ENCODE measurements at places on chromosomes 2 and 18.
A peak's percentile ranks its signal among the peaks of the same experiment; 100 is the strongest.

- no peak for DNase-seq
Observed at GRCh38 chr2:164688896-164689419, 67.7 kb upstream of the GRB14 start.

- DNase-seq = no peak
Observed at GRCh38 chr2:45739796-45740485, 88.5 kb downstream of the PRKCE start.

GRCh38 chr2:102258025-102258385, 53.4 kb upstream of the IL1RL1 start:
- DNase-seq = no peak

DNA sequence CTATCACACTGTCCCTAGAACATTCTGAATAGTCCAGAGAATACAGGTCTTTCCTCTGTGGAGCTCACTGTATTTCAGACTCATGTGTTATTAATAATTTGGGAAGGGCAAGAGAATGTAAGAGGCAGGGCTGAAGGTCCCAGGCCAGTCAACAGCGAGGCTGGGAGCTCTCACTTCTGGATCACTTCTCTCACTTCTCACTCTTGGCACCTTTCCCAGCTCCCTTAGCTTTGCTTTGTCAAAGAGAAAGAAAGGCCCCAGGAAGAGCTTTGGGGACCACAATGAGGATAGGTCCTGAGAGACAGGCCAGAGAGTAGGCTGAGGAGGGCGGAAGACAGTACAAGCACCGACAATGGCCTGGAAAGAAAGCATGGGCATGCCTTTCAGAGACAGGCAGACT, 11.2 kb downstream of the EFR3B start:
- no peak for DNase-seq

- no peak for DNase-seq
Observed at GRCh38 chr18:55863391-55863706, 275.4 kb upstream of the TCF4 start.

DNA sequence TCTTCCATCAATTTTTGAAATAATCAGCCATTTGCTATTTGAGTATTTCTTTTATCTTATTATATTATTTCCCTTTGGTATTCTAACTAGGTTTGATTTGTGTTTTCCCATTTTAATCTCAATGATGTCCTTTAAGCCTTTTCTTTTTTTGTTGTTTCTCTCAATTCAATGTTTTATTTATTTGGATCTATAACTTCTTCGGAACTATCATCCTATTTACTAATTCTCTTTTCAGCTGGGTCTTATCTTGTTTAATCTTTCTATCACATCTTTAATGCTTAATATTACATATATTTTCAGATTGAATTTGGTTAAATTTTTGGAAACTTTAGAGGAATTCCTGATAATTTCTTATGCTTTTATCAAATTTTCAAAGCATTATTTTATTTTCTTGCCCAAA, 448.3 kb downstream of the SOX11 start:
- DNase-seq = no peak

- no peak for DNase-seq
Observed at GRCh38 chr2:167249197-167249596, 360.9 kb downstream of the XIRP2 start.

DNA sequence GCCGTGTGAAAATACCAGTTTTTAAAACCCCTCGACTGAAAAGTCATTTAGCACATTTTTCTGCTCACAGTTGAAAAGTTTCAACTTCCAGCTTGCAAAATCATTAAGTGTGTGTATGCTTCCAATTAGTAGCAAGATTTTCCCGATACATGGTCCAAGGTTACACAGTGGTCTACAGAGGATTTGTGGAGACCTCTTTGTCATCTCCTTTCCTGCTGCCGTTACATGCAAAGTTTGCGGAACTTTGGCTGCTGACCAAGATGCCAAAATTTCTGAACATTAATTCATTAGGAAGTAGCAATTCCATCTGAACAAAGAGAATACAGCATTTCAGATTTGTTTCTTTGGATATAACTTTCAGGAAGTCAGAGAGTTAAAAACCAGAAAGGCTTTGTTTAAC, 474.6 kb downstream of the PLCL1 start:
- DNase-seq = no peak

GRCh38 chr2:150292807-150293206, 194.7 kb downstream of the RND3 start:
- no peak for DNase-seq

DNA sequence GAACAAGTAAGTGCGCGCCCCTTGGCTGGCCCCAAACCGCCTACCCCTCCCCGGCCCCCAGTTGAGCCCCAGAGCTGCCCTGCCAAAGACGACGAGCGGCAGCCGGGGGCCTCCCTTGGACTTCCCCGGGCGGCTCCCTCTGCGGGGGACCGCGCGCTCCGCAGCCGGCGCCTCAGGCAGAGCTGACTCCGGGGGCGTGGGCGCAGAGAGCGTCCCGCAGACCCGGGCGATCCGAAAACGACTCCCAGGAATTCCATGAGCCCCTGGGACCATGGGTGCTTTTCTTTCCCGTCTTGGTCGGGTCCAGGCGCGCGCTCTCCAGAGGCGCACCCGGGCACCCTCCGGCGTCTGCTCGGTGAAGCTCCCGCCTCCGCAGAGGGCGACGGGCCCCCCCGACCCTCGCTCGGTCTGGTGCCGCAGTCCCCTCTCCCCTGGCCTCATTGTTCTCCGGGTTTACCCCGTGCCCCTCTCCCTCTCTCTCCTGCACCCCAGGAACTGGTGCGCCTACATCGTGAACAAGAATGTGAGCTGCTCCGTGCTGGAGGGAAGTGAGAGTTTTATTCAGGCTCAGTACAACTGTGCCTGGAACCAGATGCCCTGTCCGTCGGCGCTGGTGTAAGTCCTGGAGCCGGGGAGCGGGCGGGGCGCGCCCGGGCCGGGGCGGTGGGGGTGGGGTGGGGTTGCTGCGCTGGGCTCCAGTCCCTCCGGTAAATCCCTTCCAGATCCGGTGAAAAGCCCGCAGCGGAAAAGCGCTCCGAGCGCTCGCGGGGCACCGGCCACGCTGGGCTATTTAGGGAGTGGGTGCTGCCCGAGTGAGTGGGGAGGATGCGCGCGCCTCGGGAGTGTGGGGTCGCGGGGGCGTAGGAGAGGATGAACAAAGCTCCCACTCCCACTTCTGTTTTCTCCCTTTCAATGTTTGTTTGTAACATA, 776 bp downstream of the EMILIN2 start:
- no peak for DNase-seq

DNA sequence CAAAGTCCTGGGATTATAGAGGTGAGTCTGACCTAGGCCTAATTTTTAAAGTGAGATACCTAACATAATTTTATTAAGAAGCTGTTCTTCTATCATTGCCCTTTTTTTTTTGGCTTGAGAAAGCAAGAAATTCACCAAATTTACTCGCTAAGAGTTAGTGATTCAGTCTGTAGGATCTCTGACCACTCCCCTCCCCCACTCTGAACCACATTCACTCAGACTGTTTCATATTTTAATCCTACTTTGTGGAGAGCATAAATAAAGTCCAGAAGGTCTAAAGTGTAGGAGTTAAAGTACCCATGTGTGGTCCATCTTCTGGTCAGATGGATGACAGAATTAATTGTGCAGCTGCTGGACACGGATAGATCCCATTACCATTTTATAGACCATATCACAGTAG, 115.8 kb upstream of the MGAT5 start:
- no peak for DNase-seq

DNA sequence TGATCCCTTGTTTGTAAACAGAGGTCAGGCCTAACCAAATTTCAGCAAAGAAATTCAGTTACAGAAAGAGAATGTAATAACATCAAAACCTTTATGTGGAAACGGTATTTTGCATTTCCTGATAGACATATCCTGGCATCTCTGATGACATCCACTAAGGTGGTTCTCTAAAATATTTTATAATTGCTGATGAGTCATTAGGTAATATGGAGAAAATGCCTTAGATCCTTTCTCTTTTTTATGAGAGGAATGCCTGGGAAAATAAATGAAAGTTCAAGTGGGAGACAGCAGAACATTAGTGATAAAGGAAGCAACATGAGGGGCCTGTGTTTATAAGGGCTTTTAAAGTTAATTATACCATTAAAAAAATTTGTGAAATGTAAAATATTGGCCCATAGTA, 72.6 kb downstream of the PLCL1 start:
- DNase-seq = no peak

GRCh38 chr2:117137371-117137770, 677.1 kb upstream of the DDX18 start:
- DNase-seq = no peak

GRCh38 chr2:240326246-240326645, 109.2 kb upstream of the GPC1 start:
- no peak for DNase-seq

DNA sequence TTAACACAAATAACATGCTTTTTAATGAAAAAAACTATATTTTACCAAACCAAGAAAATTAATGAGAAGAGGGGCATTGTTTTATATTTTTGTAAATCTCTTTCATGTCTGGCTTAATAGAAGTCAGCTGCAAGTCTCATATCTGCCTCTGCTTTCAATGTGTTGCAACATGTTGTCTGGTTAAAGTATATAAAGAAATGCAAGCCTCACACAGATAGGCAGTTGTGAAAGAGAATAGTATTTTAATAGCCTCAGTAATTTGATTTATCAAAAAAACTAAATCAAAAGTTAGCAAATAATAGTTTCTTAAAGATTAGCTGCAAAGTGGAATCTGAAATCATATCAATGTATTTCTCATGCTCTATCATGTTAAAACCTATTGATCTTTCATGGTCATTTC, 52.9 kb upstream of the NCOA1 start:
- no peak for DNase-seq

DNA sequence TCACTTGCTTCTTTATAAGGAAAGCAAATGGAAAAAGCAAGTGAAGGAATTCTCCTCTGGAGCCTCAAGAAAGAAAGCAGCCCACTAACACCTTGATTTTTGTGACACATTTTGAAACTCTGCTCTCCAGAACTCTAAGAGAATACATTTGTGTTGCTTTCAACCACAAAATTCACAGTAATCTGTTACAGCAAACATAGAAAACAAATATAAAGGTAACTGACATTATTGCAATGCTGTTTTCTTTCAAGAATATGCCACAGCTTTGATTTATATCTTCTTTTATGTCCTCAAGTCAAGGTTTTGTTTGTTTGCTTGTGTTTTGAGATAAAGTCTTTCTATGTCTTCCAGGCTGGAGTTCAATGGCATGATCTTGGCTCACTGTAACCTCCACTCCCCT, 103.1 kb upstream of the FIGN start:
- DNase-seq = no peak

DNA sequence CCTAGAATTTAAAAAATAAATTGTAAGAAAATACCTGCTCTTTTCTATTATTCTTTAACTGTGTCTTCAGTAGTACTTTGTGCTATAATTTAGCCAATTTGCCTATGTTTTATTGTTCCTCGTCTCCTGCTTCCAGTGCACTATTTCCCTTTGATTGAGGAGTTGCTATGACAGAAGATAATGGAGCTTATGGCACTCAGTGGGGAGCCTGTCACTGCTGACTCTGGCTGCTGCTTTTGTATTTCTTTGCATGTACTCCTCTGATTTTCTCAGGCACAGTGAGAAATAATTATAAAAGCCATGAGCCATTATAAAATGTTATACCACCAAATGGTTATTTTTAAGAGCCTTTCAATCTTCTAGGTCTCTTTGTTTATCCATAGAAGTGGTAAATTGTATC, 1310.8 kb upstream of the SLC39A10 start:
- no peak for DNase-seq

DNA sequence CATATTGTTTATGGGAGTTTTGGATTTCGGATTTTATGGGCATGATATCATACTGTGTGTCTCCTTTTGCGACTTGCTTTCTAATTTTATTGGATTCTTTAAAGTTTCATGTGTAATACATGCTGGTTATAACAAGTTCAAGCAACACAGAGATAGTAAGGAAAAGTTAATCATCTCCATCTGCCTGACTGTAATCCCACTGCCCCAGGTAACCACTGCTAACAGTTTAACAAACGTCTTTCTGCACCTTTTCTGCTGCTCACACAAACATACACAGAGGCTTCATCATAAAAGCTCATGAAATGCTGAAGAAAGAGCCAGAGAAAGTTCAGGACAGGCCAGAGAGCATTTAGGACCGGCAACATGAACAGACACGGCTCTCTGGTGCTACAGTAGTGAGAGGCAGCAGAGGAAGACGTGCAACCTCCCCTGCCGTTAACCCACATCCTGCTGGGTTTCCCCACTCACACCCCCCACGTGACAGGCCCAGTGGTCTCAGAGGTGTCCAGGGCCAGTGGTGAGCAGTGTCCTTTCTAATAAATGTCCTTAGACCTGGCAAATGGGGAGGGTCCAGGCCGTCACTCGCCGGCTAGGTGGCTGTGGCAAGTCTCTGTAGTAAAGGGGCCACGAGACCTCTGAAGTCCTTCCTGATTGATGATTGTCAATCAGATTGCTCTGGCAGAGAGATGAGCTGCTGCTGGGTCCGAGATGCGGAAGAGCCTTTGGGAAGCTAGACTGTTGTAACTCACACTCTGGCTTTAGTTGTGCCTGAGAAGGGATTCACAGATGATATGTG, 43.0 kb upstream of the SLC1A4 start:
- DNase-seq = peak; percentile 39

- no peak for DNase-seq
Observed at GRCh38 chr2:62765619-62766376, 60.3 kb downstream of the EHBP1 start.
